Sigmoid colon (tissue), 7 donors: ENCODE measurements at places on chromosomes 13 and 19. TPM values are rescaled to one million over a fixed set of nuclear protein-coding genes. Genes with fewer than 3 reads are reported as not detected.
A peak's percentile ranks its signal among the peaks of the same experiment; 100 is the strongest.

GRCh38 chr13:30862707-30863106, 43.4 kb upstream of the MEDAG start:
- peak; percentile 85 for DNase-seq

- DNase-seq = no peak
Measured at GRCh38 chr19:41911889-41912731, 16.1 kb downstream of the ERFL start.

- DNase-seq = peak; percentile 63
Measured at GRCh38 chr13:59112221-59112718, 1051.5 kb downstream of the DIAPH3 start.

DNA sequence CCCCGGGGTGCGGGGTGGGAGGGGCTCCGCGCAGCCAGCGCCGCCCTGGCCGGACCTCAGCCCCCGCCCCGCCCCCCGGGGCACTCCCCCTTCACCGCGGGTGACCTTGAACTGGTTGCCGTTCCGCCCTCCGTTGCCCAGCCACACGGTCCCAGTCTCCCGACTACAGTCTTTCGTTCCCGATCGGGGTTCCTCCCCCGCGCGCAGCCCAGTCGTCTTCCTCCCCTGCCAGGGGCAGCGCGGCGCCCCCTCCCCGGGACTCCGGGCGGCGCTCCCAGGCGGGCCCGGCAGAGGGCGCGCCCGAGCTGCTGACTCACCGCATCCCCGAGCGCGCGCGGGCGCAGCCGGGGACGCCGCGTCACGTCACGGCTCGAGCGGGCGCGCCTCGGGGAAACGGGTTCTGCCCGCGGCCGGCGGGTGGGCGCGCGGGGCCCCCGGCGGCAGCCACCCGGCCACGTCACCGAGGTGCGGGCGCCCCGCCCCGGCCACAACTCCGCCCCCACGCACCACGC, 459 bp downstream of the MIDN start:
- DNase-seq = peak; percentile 92

The KCNC3 gene
- total RNA-seq = 0.83 TPM
